ENCODE measurements at places on chromosomes 16 and 17.
A peak's percentile ranks its signal among the peaks of the same experiment; 100 is the strongest.

DNA sequence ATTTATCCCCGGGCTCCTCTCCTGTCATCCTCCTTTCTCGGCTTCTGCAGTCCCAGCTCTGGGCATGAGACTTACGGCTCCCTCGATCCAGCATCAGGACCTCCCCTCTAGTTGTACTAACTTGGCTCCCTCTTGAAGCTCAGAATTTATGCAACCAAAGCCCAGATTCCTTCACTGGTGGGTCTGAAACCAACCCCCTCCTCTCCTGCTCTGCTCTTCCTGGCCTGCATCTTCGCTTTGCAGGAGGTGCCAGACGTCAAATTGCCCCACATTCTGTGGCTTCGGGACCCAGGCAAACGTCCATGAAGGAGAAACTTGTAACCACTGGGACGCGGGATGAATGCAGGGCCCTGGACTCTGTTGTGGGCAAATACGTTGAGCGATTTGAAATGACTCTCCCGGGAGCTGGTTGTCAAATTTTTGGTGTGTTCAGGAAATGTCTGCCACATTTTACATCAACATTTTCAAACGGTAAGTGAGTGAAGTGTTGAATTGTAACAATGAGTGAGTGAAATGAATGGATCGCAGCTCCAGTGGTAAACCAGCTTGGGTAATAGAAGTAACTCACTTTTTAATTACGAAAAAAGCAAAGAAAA, 29.3 kb upstream of the ELAC2 start:
- no peaks in the 10 kb centered on the region for H3K36me3 ChIP-seq
- H3K4me1 ChIP-seq, result peaks cover 7% of the 10 kb centered on the region
- no peaks in the 10 kb centered on the region for H3K27me3 ChIP-seq
- no peak overlapping the region for H3K4me3 ChIP-seq

- no peaks in the 10 kb centered on the region for H3K36me3 ChIP-seq
- H3K4me3 ChIP-seq, result no peak overlapping the region
- no peaks in the 10 kb centered on the region for H3K27me3 ChIP-seq
- DNase-seq, result no peak
- H3K4me1 ChIP-seq, result no peaks in the 10 kb centered on the region
These were observed 39.2 kb upstream of the FAM20A start for GRCh38 chr17:68640242-68640989.

DNA sequence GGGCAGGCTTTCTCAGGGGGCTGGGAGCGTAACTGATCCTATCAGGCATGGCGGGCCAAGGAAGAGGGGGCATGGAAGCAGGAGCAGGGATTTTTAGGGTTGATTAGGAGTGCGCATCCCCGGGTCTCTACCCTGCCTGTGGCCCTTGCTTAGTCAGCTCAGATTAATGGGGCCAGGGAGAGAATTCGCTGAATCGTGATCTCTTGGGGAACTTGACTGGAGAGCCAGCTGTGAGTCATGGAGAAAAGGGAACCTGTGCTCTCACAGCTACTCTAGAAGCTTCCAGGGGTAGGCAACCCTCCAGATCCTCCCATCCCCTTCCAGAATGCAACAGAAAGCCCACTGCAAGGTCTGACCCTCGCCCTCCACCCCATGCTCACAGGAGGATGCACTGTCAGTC, 3.6 kb downstream of the FOXN1 start:
- H3K4me3 ChIP-seq, result no peak overlapping the region
- H3K27me3 ChIP-seq, result no peaks in the 10 kb centered on the region
- no peak overlapping the region for H3K27ac ChIP-seq

- no peaks in the 10 kb centered on the region for H3K27me3 ChIP-seq
- H3K36me3 ChIP-seq, result no peaks in the 10 kb centered on the region
- no peaks in the 10 kb centered on the region for H3K4me1 ChIP-seq
- DNase-seq, result no peak
- H3K27ac ChIP-seq, result no peak overlapping the region
These were observed 6.9 kb upstream of the C16orf78 start for GRCh38 chr16:49366669-49367068.

DNA sequence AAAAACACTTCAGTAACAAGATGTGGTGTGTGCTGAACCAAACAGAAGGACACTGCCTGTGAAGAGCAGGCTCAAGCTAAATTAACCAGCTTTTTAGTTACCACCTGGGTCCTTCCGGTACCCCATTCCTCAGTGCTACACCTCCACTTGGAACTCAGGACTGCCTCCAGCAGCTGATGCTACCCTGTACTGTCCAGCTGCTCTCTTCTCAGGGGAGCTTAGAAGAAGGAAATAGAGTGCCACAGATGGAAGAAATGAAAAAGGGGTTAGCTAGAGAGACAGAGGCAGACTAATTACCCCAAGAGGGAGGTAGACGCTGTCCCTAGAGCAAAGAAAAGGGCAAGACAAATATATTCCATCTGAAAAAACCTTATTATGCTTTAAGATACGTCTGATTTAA, 5.7 kb downstream of the MED13 start:
- H3K27ac ChIP-seq, result no peak overlapping the region
- no peaks in the 10 kb centered on the region for H3K27me3 ChIP-seq
- DNase-seq, result no peak
- H3K36me3 ChIP-seq, result no peaks in the 10 kb centered on the region
- H3K4me1 ChIP-seq, result peaks cover 1% of the 10 kb centered on the region
- H3K4me3 ChIP-seq, result no peak overlapping the region

GRCh38 chr16:49638673-49639610, 217.0 kb downstream of the ZNF423 start:
- H3K27me3 ChIP-seq, result no peaks in the 10 kb centered on the region
- H3K4me1 ChIP-seq, result peaks cover 6% of the 10 kb centered on the region
- no peak for DNase-seq
- no peak overlapping the region for H3K4me3 ChIP-seq
- peaks cover 6% of the 10 kb centered on the region for H3K36me3 ChIP-seq
- H3K27ac ChIP-seq, result no peak overlapping the region

- H3K4me1 ChIP-seq, result peaks cover 15% of the 10 kb centered on the region
- peak overlapping the region; percentile 99 for H3K4me3 ChIP-seq
- H3K27ac ChIP-seq, result peak overlapping the region; percentile 9
- peak; percentile 55 for DNase-seq
- no peaks in the 10 kb centered on the region for H3K27me3 ChIP-seq
These were observed 1.1 kb downstream of the CCP110 start for GRCh38 chr16:19524616-19525384.

DNA sequence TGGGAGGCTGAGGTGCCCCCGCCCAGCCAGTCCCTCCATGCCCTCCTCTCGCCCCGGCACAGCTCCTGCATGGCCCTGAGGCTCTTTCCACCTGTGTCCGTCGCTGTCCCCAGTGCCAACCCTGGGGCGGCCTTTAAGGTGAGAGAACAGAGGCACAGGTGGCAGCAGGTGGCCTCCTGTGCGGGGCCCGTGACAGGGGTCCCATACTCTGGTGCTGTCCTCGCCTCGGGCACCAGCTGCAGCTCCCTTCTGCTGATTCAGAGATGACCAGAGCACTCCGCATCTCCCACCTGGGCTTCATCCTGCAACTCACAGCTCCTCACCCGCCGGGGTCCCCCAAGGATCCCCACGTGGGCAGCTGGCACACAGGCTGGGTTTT, 8.0 kb downstream of the PRSS27 start:
- no peak for DNase-seq
- no peaks in the 10 kb centered on the region for H3K27me3 ChIP-seq
- H3K27ac ChIP-seq, result no peak overlapping the region
- no peaks in the 10 kb centered on the region for H3K4me1 ChIP-seq
- peaks cover 2% of the 10 kb centered on the region for H3K36me3 ChIP-seq
- H3K4me3 ChIP-seq, result no peak overlapping the region

All from mesendoderm (in vitro differentiated cells).